Astrocyte of the hippocampus (primary cell): ENCODE measurements at places on chromosomes 5 and 9.
A peak's percentile ranks its signal among the peaks of the same experiment; 100 is the strongest.

GRCh38 chr5:10859393-10860195 is 98.6 kb upstream of the DAP start:
- DNase-seq: no peak

DNA sequence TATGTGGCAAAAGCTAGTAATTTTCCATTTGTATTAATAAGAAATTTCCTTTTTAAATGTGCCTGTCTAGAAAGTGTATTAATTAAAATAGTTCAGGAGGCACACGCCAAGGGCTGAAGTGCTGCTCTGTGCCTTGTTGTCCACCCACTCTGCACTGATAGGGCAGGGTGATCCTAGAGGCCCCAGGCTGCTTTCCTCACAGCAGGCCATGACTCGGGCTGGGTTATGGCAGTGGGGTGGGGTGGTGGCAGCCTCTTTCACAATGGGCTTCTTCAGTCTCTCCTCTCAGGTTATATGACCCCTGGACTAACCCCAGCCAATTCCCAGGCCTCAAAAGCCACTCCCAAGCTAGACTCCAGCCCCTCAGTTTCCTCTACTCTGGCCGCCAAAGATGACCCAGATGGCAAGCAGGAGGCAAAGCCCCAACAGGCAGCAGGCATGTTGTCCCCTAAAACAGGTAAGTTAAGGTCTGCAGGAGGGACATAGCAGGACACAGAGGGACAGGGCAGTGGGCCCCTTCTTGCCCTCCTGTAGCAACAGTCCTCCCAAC is 19.5 kb downstream of the CD74 start:
- DNase-seq: no peak

GRCh38 chr9:90099262-90099963 is 494.6 kb downstream of the GADD45G start:
- peak; percentile 47 for DNase-seq

DNA sequence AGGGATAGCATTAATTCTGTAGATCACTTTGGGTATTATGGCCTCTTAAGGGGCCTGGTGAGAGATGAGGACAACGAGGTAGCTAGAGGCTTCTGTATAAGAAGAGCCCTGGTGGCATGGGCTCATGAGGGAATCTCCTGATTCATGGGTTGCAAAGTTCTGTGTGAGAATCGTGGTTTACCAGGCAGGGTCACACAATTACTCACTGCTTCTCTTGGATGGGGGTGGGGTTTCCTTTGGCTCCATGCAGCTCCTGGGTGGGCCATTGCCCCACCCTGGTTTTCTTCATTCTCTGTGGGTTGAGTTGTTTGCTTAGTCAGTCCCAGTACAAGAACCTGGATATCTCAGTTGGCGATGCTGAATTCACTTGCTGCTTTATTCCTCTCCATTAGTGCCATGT is 30.9 kb upstream of the TNFSF15 start:
- no peak for DNase-seq

DNA sequence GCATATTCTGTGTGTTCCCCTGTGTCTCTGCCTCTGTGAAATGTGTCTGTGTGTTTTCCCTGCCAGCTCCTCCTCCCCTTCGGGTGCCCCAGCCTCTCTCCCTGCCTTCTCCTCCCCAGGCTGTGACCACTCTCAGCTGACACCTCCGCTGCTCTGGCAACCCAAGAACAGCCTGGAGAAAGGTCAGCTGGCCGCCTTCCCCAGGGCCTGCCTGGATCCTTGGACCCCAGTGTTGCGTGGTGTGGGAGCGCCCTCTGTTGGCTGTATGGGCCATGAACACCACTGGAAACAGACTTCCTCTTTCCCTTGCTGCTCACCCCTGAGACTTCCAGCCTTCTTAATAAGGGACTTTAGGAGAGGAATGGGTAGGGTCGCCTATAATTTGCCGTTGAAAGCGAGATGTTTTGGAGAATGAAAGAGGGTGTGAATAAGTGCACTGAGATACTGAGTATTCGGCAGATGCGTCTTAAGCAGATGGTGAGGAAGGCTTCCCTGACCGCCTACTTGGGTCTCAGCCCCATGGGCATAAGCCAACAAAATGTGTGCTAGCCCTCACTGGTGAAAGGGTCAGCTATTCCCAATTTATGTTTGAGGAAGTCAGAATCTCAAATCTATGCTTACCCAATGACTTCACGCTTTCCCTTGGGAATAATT is 114.9 kb upstream of the TRIM32 start:
- peak; percentile 94 for DNase-seq

DNA sequence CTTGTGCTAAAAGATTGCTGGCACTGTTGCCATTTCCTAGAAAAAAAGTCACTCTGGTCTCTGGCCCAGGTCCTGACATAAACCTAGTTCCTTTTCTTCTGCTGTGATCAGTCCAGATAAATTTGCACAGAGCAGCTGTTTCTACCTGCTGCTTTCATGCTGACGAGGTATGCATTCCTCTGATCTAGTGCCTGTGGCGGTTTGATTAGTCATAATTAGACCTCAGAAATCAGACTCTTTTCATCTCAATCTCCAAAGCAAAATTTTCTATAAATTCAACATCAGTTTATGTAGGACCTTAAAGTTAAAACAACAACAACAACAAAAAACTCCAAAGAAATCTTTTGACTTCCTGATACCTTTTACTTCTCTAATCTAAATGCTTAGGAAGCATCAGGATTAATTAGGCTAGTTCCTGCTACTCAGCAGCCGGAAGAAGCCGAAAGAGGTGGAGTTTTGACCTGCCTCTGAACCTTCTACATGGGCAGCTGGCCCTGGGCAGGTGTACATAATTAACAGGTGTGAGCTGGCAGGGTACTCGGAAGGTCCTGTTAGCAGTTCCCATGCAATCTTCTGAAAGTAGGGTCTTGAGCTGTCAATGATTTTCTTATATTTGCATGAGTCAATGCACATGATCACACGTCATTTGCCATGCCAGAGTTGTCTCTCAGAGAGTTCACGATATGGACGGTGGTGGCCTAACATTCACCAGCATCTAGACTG is 83.3 kb upstream of the CCDC112 start:
- DNase-seq: peak; percentile 45

DNA sequence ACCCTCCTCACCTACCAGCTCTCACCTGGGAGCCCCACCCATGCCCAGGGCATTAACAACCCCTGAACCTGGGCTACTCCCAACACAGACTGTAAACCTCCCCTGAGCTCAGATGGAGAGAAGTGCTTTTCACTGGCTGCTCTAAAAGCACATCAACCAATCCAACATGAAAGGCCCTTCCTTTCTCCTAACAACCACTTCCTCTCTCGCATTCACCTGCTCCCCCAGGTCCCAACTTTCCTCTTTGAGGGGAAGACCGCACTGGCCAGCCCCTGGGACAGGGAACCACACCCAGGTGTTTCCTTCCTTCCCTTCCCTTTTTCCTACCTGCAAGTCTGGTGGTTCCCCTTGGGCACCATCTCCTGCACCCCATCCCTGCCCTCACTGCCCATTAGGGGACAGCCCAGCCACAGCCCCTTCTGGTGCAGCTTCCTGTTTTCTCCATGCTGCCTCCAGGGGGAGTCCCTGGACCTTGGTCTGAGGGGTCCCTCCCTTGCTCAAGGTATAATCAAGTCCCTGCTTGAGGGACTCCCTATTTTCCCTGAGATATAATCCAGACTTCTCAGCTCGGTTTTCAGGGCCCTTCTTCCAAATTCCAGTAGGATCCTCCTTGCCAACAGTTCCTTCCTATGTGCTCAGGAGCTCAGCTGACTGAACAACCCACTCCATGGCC is 30.5 kb upstream of the DAB2IP start:
- peak; percentile 40 for DNase-seq

DNA sequence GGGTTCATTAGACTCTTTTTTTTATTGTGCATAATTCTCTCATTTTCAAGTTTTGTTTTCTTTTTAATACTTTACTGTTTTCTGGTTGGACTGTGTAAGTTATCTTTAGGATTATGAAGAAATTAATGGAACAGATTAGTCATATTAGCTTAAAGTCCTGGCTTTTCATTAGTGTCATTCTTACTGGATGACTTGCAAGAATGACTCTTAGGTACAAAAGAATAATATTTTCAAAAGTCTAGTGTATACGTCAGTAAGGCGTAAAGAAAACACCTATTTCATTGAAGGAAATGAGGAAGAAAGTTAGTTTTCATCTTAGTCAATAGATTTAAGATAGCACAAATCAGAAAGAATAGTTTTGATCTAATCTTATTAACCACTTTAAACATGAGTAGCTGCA is 20.4 kb downstream of the UHRF2 start:
- peak; percentile 29 for DNase-seq

- DNase-seq: peak; percentile 70
These were observed 43.4 kb upstream of the TMC1 start for GRCh38 chr9:72477930-72478518.

DNA sequence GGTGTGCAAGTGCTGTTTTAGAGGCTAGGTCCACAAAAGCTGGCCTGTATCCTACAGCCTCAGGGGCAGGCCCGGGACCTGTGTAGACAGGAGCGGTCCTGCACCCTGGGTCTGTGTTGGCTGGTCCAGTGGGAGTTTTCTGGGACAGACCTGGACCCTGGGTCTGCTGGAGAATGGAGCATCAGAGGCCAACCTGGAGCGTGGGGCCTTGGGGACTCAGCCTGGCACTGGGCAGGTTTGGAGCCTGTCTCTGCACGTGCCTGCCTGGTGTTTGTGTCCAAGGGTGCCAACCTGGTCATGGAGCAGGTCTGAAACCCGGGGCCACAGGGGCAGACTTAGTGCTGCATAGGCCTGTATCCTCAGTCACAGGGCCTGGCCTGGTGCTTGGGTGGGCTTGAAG is 45.8 kb downstream of the SRFBP1 start:
- DNase-seq: no peak

GRCh38 chr5:132266031-132266835 is 8.7 kb downstream of the PDLIM4 start:
- DNase-seq: no peak

- DNase-seq: no peak
These were observed 27.3 kb downstream of the SMC5 start for GRCh38 chr9:70285981-70286598.

GRCh38 chr5:36744773-36745589 is 131.6 kb upstream of the NIPBL start:
- DNase-seq: no peak
